GM06990 (cell line): ENCODE measurements at places on chromosomes 1 and 21.

GRCh38 chr1:150761801-150762200, 3.8 kb downstream of the CTSS start:
- DNase-seq, result no peak

DNA sequence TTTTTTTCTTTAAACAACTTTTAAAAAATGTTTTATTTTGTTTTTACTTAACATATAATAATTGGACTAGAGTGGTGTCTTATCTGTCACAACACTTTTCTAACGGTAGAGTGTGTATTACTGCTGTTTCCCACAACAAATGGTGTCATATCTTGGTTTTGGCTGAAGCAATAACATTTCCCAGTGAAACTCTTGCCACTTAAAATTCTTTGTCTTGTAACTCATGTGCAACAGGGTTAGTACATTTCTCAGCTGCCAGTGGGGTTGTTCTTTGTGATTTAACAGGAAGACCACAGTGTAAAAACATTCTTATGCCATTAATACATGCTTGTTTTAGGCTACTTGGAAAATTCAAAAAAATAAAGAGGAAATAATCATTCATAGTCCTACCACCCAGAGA, 43.5 kb downstream of the ALPL start:
- no peak for DNase-seq

DNA sequence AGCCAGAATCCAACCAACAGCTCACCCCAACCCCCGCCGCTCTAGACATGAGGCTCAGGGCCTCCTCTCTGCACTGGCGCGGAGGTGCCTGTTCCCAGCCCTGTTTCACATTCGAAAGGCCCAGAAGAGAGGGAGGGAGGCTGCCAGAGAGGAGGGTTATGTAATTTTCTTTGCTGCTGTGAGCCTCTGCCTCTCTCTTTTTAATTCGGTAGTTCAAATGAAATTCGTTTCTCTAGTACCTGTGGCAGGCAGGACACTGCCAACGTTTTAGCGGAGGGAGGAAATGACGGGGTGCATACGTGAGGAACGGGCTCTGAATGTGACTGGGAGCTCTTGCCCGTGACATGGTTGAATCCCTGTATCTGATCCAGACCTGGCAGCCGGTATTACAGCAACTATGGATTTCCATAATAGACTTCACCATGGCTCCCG, 9.4 kb downstream of the PRDM16 start:
- DNase-seq, result no peak

DNA sequence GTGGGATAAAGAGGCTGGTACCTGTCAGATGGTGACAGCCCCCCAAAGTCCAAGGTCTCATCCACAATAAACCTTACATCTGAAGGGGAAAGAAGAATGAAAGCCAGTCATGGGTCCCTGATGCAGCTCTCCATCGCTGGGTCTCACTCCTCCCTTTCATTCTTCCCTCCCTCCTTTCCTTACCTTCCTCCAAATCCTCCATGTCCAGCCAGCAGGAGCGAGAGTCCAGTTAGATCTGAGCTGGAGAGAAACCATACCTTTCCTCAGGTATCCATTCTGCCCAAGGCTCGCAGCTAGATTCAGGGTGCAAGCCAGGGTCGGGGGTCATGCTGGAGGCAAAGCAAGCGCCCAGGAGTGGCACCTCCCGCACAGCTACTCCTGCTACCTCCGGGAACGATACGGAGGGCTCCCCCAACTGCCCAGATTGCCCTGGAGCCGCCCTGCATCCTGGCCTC, 421 bp downstream of the PSRC1 start:
- DNase-seq, result no peak

DNA sequence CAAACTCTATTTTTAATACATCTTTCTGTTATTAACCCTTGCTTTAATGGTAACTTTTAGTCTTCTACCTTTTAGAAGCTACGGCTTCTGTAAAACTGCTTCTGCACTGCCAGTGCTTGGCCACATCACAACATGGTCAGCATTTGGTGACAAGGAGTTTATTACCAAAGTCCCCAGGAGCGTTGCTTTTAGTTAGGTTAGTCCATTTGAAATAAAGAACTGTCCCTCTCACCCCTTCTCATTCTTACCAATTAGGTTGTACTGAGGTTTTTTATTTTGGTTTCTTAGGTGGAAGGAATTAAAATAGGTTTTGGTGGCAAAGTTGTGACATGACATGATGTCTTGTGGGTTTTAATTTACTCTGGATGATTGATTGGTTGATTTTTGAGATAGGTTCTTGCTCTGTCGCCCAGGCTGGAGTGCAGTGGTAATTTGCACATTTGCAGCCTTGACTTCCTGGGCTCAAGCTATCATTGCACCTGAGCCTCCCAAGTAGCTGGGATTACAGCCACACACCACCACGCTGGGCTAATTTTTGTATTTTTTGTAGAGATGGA, 39.2 kb downstream of the SPEN start:
- DNase-seq, result no peak
